AG09309 (cell line): ENCODE measurements at places on chromosomes 6 and 20.

- DNase-seq: no peak
Measured at GRCh38 chr6:43144879-43145278, 26.2 kb upstream of the SRF start.

DNA sequence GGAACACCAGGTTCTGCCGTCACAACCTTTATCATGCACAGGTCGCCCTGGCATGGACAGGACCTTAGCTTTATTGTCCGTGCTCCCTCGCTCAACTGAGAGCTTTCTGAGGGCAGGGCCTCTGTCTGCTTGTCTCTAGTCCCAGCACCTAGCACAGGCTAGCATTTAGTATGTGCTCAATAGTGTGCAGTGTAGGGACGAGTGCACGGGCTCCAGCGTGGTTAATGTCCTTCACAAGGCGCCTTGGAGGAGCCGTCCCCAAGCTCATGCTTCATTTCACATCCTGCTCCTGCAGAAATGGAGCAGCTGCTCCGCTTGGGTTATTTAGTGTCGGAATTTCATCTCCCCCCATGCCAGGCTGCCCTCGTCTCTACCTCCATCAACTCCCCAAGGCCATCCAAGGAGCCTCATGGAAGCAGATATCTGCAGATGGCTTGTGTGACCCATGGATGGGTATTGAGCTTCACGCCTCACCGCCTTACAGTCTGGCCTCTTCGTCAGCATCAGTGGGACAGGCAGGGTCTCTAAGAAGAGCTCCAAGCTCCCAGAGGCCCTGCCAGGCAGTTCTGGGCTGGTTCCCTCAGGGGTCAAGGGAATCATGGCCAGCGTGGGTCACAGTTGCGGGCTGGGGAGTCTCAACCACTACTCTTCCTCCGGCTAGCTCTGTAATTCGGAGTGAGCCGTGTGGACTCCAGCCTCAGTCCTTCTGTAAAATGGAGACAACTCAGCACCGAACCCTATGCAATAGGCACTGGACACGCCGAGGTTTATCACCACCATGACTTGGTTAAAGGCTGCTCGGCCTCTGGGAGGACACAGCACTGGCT lies 60.8 kb upstream of the APCDD1L start:
- DNase-seq: no peak

GRCh38 chr6:151009576-151009975 lies 144.1 kb downstream of the MTHFD1L start:
- DNase-seq: no peak

DNA sequence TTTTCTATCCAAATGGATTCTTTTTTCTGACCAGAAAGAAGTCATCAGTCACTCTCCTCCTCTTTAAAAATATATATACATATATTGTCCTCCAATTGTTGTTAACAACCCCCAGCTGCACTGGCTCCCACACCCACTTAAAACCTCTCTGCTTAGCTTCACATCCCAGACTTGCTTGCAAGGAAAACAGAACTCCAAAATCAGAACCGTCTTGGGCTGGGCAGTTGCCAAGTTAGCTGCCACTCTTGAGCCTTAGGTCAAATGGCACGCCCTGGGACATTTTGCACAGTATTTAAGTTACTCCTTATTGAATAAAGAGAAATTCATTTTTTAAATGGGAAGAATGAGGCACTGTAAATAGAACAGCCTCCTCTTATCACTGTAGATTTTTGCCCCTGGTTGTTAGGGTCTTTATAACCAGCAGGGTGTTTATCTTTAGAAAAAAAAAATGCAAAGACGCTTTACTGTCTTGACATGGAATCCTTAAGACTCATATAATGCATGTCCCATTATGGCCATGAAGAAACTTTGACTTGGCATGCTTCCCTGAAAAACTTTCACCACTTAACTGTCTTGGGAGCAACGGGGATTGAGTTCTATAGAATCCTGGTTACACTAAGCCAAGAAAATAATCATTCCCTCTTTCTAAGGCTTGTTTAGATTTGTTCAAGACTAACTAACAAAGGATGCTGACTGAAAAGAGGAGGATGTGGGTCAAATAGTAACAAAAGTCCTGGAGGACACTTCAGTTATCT lies 204.5 kb downstream of the ISM1 start:
- no peak for DNase-seq

- no peak for DNase-seq
Measured at GRCh38 chr6:145139140-145139850, 596.0 kb downstream of the EPM2A start.

DNA sequence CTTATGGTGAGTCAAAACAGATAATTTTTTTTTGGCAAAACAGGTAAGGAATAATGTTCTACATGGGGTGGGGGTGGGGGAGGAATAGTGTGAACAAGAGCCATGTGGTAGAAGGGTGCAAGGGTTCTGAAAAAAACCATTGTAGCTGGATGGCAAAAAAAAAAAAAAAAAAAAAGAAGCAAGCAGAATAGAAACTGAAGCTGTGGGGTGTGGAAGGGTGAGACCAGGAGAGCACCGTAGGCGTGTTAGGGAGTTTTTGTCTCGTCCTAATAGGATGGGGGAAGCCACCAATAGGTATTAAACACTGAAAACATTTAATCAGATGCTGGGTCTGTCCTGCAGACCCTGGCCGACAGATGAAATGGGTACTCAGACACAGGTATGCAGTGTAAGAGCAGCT lies 110.1 kb downstream of the ADTRP start:
- DNase-seq: no peak

GRCh38 chr20:17635332-17636244 lies 46.5 kb downstream of the RRBP1 start:
- DNase-seq: no peak

DNA sequence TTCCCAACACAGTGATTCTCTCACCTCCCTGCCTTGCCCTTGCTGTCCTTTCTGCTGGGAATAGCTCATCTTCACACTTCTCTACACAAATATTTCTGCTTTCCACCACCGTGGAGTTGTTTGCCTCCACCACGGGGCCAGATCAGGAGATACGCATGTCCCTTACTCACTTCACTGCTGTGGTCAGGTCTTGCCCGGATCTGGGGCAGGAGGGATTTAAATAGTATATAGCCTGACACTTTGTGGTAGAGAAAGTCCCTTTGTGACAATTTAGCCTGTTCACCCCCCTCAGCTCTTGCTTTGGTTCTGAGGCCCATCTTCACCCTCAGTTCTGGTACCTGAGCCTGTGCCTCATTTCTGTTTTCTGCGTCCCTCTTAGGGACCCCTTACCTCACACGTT lies 92.6 kb upstream of the PREP start:
- DNase-seq: no peak

- no peak for DNase-seq
Measured at GRCh38 chr6:55669028-55669427, 90.0 kb upstream of the HMGCLL1 start.

- no peak for DNase-seq
Measured at GRCh38 chr6:11215773-11216172, 16.7 kb downstream of the NEDD9 start.

DNA sequence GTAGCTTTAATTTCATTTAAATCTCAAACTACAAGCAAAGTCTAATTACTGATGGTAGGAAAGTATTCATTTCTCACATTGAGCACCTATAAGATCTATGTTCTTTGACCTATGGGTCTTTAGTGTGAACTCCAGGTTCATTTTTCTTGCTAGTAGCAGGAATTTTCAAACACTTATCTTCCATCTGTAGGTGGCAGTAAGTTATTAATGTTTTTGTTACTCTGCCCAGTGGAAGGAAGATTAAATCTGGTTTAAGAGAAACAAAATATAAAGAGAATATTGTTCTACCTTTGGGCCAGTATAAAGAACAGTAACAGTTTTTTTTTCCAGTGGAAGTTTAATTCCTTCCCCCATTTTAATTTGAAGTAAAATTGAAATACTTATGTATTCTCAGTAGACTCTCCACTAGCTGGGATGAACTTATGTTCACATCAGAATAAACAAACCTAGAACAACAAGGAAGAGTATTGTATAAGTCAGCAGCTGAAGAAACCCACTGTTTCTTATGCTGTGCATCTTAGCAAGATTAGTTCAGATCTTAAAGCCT lies 328.2 kb downstream of the PHF3 start:
- DNase-seq: no peak

DNA sequence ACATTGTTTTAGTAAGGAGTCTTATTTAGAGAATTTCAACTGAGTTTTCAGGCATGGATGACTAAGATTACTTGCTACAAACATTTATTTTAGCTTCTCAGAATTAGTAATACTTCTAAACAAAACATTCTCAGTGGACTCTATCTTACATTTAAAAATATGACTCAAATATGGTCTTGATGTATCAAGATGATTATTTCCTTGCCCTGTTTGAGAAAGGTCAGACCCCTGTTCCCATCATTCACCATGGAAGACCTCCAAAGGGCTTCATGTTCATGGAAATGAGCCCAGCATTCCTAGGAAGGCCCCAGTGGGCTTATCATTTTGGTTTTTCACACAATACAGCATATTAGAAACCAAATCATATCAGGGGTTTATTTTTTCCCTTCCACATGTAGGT lies 24.6 kb upstream of the TRPC4AP start:
- DNase-seq: no peak

GRCh38 chr20:1784586-1784985 lies 110.6 kb upstream of the SIRPA start:
- DNase-seq: no peak

- DNase-seq: no peak
Measured at GRCh38 chr6:17601386-17601703, 1.2 kb downstream of the FAM8A1 start.

GRCh38 chr6:15246666-15247499 lies 1.0 kb downstream of the JARID2 start:
- no peak for DNase-seq

- DNase-seq: peak; percentile 61
Measured at GRCh38 chr6:14747881-14748520, 497.9 kb upstream of the JARID2 start.

- DNase-seq: no peak
Measured at GRCh38 chr6:119060255-119060907, 18.1 kb downstream of the FAM184A start.

DNA sequence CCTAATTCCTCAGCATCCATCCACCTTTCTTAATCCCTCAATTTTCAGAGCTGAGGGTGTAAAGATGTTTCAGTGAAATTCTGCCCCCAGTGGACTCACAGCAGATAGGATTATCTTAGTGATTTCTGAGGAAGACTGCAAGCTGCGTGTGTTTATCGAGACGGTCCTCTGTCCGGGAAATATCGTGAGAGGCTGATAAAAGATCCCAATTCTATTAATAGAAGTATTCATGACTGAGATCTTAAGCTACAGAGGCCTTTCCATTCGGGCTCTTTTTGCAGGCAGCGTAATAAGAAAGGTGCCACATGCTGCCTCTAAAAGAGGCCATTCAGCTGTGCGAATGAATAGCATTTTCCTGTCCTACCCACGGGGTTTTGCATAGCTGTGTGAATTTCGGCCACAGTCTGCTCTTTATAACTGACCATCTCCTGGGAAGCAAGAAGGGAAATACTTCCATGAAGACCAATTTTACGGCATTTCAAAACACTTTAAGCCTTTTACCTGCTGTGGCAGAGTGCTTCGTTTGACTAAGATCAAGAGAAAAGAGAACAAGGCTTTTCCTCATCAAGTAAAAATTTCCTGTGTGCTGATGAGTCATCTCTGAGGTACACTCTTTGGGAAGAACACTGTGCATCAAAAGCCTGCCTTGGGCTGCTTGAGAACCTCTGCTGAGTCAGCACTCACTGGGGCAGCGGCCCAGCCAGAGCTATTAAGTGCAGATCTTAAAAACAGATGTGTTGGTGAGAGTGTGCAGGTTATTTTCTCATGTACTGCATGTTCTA lies 208.8 kb downstream of the ARHGAP18 start:
- DNase-seq: peak; percentile 86

DNA sequence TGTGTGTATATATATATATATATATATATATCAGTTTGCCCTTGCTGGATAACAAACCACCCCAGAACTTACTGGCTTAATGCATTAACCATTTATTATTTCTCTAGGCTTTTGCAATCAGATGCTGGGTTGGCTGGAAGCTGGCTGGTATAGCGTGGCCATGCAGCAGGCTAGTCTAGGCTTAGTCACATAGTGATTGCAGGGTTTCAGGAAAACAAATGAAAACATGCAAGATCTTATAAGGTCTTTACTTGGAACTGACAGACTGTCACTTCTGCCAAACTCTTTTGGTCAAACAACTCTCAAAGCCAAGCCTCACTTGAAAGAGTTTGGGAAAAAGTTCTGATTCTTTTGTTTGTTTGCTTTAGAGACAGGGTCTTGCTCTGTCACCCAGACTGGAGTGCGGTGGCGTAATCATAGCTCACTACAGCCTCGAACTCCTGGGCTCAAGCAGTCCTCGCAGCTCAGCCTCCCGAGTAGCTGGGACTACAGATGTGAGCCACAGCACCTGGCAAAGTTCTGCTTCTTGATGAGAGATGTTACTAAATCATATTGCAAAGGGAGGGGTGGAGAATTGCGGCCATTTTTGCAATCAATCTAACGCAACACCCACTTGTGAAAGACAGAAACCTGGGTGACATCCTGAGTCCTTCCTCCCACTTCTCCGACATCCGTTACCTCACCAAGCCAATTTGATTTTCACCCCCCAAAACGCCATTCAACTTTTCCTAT lies 74.6 kb upstream of the RNF24 start:
- no peak for DNase-seq

GRCh38 chr6:96787846-96788580 lies 49.3 kb downstream of the GPR63 start:
- no peak for DNase-seq

- no peak for DNase-seq
Measured at GRCh38 chr6:47677381-47678100, 20.8 kb upstream of the ADGRF4 start.

DNA sequence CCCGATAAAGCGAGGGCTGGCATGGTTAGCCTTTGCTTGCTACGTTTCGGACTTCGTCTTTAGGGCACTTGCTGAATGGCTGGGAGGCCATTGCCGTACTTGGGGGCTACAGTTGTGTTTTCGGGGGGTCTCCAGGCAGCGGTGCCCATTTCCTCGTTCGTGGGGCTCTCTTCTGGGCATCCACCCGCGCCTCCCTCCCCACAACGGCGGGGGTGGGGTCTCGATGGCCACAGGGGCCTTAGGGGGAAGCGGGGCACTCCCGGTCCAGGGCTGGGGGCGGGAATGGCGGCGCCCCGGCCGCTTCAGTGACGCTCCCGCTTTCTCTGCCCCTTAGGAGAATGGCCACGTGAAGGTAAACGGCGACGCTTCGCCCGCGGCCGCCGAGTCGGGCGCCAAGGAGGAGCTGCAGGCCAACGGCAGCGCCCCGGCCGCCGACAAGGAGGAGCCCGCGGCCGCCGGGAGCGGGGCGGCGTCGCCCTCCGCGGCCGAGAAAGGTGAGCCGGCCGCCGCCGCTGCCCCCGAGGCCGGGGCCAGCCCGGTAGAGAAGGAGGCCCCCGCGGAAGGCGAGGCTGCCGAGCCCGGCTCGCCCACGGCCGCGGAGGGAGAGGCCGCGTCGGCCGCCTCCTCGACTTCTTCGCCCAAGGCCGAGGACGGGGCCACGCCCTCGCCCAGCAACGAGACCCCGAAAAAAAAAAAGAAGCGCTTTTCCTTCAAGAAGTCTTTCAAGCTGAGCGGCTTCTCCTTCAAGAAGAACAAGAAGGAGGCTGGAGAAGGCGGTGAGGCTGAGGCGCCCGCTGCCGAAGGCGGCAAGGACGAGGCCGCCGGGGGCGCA lies 2.4 kb downstream of the MARCKS start:
- no peak for DNase-seq

DNA sequence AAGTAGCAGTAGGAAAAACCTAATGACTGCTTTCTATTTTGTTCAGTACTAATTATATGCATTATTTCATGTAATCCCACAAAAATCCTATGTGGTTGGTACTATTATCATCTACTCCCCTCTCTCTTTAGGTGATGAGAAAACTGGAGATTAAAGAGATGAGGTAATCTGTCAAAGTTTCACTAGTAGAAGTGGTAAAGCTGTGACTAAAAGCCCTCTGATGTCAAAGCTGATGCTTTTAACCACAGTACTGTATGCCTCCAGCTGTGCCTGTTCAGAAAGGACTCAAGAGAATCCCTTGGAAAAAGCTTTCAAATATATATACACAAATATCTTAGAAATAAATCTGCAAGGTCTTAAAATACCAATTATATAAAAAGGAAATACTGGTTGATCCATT lies 38.0 kb downstream of the PHIP start:
- no peak for DNase-seq
